AG04449 (cell line): ENCODE measurements at places on chromosomes 6 and 20.

GRCh38 chr6:20870021-20870420 is 335.8 kb downstream of the CDKAL1 start:
- DNase-seq: no peak

DNA sequence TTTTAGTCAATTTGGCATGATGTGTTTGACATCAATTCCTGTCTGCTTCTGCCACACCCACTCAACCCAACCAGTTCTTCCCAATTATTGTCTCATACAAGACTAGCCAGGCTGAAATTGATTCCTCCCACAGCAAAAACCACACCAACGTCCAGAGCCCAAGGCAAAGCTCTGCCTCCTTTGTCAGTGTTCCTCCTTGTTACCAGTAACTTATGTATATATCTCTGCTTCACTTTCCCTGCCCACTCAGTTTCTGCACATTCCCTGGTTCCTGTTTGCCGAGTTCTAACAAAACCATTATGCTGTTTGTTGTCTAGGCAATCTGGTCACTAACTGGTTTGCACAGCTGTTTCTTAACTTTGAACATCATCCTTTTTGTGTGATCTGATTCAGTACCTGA is 547.9 kb upstream of the PTCHD4 start:
- DNase-seq: no peak

DNA sequence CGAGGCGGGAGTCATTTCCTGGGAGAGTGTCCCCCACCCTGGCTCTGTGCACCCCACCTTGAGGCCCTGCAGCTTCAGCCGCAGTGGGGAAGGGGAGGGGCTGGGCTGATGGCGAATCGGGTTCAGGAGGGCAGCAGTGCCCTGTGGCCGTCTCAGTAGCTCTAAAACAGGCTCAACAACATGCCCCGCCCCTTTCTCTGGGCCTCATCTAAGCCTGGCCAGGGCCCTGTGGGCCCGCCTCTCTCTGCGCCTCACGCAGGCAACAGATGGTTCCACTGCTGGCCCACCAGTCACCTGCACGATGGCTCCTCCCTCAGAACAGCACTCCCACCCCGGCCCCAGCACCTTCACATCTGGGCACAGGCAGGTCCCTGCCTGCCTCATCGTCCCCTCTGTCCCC is 30.2 kb downstream of the CHRNA4 start:
- no peak for DNase-seq

GRCh38 chr6:136178749-136179148 is 71.4 kb downstream of the MTFR2 start:
- no peak for DNase-seq

DNA sequence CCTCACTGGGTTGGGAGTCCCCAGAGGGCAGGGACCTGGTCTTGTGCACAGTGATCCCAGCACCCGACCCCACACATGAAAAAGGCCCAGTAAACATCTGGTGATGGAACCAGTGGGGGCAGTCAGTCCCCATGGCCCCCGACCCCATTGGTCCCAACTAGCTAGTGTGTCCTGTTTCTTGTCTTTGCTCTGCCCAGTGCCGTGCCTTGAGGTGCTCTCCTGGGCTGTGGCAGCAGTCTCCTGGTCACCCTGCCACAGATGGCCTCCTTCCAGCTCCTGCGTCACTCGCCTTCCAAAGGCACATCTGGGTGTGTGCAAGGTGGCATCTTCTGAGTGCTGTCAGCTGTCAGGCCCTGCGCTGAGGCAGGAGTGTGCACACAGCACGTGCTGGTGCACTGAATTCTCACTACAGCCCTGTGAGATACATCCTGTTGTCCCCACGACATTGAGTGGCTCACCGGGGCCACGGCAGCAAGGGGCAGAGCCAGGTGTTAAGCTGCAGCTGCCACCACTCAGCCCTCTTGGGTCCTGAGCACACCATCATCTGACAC is 3.9 kb downstream of the NPEPL1 start:
- DNase-seq: no peak

DNA sequence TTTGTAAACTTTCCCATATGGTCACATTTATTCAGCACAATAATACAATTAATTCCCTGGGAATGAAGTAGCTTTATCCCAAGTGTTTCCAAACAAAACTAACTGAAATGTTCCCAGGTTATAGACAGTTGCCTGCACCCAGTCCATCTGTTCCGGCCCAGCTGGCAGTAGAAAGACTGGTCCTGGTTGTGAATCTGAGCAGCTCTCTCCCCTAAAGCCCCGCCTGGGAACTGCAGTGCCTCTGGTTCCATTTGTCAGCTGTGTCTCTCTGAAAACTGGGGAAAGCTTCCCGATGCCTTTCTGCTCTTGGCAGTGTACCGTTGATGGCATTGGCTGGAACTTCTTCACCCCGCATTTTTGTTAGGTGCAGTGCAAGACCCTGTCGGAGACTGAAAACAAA is 8.7 kb downstream of the MTHFD1L start:
- no peak for DNase-seq
